ENCODE measurements at places on chromosomes 1 and 21.

- DNase-seq = no peak
Measured at GRCh38 chr1:16119926-16120325, 35.9 kb downstream of the EPHA2 start.

GRCh38 chr1:180947901-180948640, 35.4 kb downstream of the KIAA1614 start:
- DNase-seq = no peak

GRCh38 chr1:204709021-204709420, 23.5 kb upstream of the LRRN2 start:
- DNase-seq = no peak

DNA sequence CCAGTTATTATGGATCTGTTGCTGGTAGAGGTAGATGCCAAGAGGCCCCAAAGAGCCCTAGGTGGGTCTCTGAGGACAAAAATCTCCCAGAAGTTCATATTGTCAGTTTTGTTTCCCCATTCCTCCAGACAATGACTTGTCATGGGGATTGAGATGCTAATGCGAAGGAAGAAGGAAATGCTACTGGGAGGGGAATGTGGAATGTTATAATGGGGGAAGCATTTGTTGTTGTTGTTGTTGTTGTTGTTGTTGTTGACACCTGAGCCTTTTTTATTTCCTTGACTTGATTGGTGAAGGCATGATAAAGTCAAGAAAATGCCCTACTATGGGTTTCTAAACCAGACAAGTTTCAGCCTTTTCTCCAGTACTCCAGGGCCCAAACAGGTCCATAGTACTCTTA, 108.9 kb downstream of the BEND5 start:
- DNase-seq = no peak

Measured in stimulated activated CD4-positive, alpha-beta T cell treated with anti-CD3 and anti-CD28 coated beads, TNF-alpha, amount 100 ng/mL, for 24 hours (primary cell).